ENCODE measurements at places on chromosomes 7 and 10.

- DNase-seq, result no peak
These were observed at the start of gene DNAJC12 for GRCh38 chr10:67837541-67838314. TSS of gene DNAJC12 (minus strand) at chr10:67838188. CDS start at chr10:67838011, 177 bp downstream.

DNA sequence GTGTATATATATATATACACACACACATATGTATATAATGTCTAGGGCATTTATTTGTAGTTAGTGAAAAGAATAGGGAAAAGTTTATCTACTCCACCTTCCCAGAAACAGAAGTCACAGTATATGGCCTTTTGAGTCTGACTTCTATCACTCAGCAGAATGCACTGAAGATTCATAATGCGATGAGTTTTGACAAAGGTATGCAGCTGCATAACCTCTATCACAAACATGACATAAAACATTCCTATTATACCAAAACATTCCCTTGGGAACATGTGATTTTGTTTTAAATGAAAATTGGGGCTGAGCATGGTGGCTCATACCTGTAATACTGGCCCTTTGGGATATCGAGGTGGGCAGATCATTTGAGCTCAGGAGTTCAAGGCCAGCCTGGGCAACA, 137.3 kb upstream of the EEPD1 start:
- no peak for DNase-seq

- no peak for DNase-seq
These were observed 491.0 kb downstream of the XPNPEP1 start for GRCh38 chr10:109432281-109432680.

GRCh38 chr10:89649051-89649450, 4.0 kb upstream of the PANK1 start:
- DNase-seq, result no peak

- no peak for DNase-seq
These were observed 22.5 kb downstream of the UPP1 start for GRCh38 chr7:48111596-48111995.

GRCh38 chr10:110993024-110993693, 73.8 kb downstream of the SHOC2 start:
- DNase-seq, result no peak

GRCh38 chr10:115045499-115045898, 47.7 kb upstream of the ATRNL1 start:
- DNase-seq, result no peak

DNA sequence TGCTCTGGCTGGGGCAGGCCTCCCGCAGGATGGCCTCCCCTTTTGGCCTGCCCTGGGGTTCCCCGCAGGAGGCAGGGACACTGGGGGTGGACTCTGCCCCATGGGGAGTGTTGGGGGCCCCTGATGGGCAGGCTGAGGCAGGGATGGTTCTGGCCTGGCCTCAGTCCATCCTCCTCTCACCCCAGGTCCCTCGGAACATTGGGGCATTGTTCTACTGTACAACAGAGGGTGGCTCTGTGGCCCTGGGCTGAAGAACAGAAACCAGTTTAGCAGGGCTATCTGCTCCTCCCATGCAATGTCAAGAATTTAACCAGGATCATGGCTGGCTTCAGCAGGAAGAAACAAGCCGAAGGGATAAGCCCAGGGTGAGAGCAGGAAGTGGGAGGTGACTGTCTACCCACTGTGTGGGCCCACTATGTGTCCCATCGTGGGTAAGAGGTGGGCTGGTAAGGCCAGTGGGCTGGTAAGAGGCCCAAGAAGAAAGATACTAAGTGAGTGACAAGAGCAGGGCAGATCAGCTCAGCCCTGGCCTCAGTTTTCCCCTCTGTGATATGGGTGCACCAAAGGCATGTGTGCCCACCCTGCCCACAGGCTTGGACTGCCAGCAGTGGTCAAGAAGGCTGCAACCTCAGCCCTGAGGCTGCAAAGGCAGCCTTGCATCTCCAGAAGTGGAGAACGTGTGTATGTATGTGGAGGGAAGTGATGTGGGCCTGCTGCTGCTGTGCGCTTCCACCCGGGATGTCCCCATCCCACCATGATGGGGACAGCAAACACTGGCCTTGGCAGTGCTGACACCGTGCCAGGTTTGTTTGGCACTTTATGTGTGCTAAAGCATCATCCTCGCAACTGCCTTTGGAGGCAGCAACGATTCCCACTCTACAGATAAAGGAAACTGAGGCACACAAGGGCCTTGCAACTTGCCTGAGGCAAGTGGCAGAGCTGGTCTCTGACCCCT, 138.9 kb downstream of the SH3PXD2A start:
- no peak for DNase-seq

- DNase-seq, result no peak
These were observed 12.9 kb downstream of the AGK start for GRCh38 chr7:141563956-141564623.

DNA sequence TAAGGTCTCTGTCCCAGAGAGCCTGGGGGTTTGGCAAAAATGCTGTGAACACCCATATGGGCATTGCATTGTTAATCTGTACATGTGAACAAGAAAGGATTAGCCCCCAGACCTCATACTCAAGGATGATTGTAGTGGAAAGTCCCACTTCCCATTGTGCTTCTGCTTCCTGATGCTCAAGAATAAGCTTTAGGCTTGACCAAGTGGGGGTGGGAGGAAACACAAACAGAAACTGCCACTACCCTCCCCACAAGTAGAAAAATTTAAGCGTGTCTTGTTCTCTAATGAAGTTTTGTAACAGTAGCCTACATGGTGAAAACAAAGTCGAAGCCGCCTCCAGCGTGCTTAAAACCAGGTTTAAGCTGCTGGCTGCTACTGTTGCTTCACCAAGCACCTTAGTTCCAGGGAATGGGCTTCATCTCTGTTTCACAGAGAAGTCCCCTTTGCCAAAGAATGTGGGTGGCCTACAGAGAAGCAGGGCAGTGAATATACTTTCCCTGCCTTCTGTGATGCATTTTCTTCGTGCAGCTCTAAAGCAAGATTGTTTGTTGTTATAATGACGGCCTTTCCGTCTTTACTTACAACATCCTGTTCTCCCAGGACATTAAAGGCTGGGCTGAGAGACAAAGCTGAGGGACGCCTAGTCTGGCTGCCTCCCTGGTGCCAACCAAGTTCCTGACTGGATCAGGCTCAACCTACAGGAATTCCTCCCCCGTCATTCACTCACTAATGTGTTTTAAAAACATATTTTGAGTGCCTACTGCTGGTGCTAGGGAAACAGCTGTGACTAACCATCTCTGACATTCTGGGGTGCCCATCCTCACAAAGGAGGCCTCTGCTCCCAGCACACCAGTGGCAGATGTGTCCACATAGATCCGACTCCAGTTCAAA, 32.1 kb upstream of the CCSER2 start:
- no peak for DNase-seq

- DNase-seq, result no peak
These were observed 127.4 kb downstream of the FAM53B start for GRCh38 chr10:124616836-124617130.

- no peak for DNase-seq
These were observed 97.7 kb downstream of the WDFY4 start for GRCh38 chr10:48782386-48782785.

GRCh38 chr10:120799849-120800248, 51.3 kb upstream of the WDR11 start:
- DNase-seq, result no peak

DNA sequence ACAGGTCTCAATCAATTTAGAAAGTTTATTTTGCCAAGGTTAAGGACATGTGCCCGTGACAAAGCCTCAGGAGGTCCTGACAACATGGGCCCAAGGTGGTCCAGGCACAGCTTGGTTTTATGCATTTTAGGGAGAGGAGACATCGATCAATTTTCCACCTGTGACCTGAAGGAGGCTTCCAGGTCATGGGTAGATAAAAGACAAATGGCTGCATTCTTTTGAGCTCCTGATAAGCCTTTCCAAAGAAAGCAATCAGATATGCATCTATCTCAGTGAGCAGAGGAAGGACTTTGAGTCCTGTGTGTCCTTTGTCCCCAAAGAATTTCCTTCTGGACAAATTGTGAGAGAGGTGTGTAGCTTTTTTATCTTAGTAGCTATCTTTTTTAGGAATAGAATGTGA, 15.8 kb downstream of the LRRC72 start:
- no peak for DNase-seq

DNA sequence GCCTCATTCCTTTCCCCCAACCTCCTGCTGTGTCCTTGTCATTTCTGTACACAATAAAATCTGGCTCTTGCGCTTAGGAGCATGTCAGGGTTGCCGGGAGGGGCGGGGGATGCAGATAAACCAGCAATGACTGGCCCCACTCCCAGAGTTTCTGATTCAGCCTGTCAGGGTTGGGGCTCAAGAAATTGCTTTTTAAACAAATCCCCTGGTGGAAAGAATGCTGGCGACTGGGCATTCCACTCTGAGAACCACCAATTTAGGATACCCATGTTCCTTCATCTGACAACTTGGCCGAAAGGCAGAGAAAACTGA, 376.4 kb downstream of the TCERG1L start:
- DNase-seq, result no peak

- DNase-seq, result no peak
These were observed 38.1 kb downstream of the FAM107B start for GRCh38 chr10:14736600-14737081.

- no peak for DNase-seq
These were observed 343.9 kb downstream of the SORCS1 start for GRCh38 chr10:106820579-106820978.

GRCh38 chr10:44858017-44858371, 53.1 kb upstream of the TMEM72 start:
- DNase-seq, result no peak

- no peak for DNase-seq
These were observed 66.3 kb upstream of the EFCAB10 start for GRCh38 chr7:105647591-105647990.

DNA sequence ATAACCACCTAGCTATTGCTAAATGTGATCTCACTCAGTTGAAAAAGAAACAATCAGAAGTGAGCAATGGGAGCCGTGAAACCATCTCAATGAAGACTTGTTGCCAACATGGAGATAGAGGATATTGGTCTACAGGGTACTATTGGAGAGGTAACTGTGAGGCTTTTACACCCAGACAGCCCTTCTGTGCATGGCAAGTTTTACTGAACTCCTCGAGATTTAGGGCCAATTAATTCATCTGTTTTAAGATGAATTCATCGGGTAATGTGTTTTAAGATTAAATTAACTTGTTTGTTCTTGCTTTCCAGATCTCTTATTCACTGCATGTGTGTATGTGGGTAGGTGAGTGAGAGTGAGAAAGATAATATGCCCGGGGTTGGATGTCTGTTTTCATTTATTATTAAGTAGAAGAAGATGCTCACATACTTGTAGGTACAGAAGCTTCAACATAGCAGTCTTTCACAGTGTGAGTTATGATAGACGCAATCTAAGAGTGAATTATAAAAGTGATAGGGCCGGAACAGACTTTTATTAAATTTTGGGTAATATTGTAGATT, 323.8 kb downstream of the EXOC4 start:
- no peak for DNase-seq
